ENCODE measurements at places on chromosomes 1 and 21.

DNA sequence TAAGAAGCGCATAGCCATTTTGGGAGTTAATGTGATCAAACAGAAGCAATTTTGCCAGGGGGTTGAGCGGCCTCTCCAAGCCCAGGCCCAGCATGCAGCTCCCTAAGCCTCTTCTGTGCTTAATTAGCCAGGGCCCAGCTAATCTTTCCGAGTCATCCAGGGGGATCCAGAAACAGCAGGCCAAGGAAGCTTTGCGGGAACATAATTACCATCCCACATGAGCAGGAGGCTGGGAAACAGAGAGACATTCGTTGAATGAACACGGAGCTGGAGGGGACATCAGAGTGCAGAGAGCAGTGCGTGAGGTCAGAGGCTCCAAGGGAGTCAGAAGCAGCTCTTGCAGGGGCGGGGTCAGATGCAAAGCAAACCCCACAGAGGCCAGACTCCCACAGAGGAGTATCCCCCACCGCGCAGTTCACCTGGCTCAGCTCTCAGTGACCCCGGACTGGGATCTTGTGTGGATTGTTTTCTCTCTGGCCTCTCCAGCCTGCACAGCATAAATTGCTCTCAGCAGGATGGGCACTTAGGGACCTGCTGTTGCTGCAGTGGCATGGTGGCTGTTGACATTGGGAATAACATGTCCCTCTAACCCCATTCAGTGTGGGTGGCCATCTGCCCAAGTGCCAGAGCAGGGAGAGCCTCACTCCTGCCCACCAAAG is 657.4 kb downstream of the AJAP1 start:
- no peak for DNase-seq

GRCh38 chr1:26915204-26915842 is 1.5 kb upstream of the NR0B2 start:
- DNase-seq = no peak

GRCh38 chr1:1398677-1399186 is 403 bp downstream of the CCNL2 start:
- no peak for DNase-seq

GRCh38 chr1:163357378-163357777 is 35.6 kb downstream of the NUF2 start:
- no peak for DNase-seq

DNA sequence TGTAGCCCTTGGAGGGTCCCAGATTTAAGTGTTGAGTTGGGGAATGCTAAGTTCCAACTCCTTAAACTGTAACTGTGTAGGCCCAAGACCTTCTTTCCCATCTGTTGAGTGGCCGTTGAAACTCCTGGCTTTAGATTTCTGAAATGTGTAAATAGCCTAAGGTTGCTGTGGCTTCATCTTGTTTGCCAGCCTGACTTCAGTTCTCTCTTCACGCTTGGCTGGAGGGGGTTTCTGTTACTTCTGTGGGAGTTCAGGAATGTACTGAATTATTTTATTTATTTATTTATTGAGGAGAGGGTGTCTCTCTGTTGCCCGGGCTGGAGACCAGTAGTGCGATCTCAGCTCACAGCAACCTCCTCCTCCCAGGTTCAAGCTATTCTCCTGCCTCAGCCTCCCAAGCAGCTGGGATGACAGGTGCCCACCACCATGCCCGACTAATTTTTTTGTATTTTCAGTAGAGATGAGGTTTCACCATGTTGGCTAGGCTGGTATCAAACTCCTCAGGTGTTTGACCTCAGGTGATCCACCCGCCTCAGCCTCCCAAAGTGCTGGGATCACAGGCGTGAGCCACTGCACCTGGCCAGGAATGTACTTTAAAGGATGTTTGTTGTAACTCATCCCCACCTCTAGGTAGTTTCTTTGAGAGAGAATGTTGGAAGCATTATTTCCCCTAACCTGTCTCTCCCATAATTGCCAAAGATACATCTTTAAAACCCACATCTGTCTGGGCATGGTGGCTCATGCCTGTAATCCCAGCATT is 5.9 kb downstream of the TTC39A start:
- DNase-seq = no peak

GRCh38 chr1:208601561-208601960 is 357.4 kb upstream of the PLXNA2 start:
- no peak for DNase-seq

Measured in kidney capillary endothelial cell (primary cell).